ENCODE measurements at places on chromosomes 16 and 17.
A peak's percentile ranks its signal among the peaks of the same experiment; 100 is the strongest.

GRCh38 chr17:77597418-77598240 lies 360.9 kb upstream of the TNRC6C start:
- no peak for DNase-seq

GRCh38 chr17:80126449-80126715 lies 20.5 kb downstream of the EIF4A3 start:
- no peak for DNase-seq

DNA sequence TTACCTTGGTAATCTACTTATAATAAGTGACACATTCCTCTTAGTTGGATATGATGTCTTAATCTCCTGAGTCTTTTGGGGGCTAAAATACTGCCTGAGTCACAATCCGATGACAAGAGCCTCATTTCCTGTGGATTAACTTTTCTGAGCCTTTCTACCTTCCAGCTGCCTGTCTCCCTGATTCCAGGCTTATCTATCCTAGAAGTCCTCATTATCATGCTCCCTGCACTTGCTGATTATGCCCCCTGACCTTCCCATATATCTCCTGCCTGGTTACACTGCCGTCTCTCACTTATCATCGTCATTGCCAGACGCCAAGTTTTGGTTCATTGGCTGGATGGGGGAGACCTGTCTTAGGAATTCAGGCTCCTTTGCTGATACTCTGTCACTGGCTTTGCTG lies 727.4 kb upstream of the CA10 start:
- no peak for DNase-seq

GRCh38 chr17:36849871-36850348 lies 87.4 kb upstream of the LHX1 start:
- peak; percentile 33 for DNase-seq

GRCh38 chr16:81814751-81815428 lies 35.8 kb downstream of the PLCG2 start:
- DNase-seq, result no peak

GRCh38 chr17:63178530-63178929 lies 212.5 kb downstream of the TANC2 start:
- peak; percentile 24 for DNase-seq

DNA sequence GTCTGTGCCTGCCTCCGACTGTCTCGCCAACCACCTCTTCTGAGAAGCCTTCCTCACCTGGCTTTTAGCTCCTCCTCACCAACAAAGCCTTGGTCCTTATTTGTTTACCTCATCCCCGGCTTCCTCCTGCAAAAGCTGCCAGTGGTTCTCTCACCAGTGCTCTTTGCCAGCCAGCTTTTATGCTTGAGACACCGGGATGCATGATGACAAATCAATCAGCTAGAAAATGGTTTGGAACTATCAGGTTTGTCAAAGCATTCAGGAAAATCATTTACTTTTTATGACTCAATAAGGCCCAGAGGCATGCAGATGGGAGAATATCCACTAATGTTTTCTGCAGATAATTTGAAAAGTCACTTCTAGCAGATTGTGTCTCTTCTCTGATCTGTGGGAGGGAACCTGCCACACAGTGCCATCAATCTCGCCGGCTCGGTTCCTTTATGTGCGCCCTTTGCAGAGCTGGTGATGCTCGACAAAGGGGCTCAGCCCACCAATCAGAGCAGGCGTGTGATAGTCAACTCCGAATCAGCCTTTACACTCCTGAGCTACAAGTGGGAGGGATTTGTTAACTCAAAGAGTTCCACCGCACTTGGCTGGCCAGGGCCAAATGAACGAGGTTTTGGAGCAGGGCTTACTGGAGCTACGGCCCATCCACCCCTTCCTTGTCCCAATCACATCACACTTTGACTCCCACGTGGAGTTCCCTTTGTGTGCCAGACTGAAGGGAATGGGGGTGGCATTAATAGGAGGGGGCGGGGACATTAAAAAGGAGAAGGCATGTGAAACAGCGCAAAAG lies 85.8 kb downstream of the MRC2 start:
- no peak for DNase-seq

GRCh38 chr17:45171338-45172231 lies 9.9 kb downstream of the HEXIM2 start:
- DNase-seq, result no peak

GRCh38 chr17:68734931-68735330 lies 133.8 kb upstream of the FAM20A start:
- no peak for DNase-seq

DNA sequence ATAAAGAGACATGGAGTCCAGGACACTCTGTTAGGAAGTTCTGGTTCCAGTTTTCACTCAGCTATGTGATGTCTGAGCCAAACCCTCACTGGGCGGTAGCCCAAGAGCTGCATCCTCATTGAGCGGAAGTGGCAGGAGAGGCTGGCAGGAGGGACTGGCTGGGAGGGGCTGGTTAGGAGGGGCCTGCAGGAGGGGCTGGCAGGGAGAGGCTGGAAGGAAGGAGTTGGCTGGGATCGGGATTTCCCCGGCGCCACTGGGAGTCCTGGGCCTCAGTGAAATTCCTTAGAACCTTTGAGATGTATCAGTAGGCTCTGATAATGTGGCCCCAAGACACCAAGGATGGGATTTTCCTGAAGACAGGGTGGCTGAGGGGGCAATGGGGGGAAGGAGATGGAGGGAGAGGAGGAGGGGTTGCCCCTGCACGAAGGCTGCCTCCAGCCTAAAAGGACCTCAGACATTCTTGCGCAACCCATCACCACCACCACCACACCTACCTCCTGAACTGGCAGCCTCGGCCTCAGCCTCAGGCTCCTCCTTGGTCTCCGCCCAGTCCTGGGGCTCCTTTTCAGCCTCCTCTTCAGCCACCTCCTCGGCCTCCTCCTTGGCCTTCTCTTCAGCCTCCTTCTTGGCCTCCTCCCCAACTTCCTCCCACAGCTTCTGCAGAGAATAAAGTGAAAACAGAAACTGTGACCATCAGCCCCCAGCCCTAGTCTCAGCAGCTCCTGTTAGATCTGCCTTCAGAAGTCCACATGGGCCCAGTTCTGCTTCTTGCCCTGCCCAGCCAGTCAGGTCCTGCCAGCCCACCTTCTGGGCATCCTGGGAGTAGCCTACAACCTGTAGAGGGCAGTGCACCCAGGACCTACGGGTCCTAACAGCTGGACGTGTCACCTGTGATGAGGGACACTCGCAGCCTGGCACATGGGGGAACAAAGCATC lies 31.7 kb downstream of the CNGB1 start:
- peak; percentile 58 for DNase-seq

DNA sequence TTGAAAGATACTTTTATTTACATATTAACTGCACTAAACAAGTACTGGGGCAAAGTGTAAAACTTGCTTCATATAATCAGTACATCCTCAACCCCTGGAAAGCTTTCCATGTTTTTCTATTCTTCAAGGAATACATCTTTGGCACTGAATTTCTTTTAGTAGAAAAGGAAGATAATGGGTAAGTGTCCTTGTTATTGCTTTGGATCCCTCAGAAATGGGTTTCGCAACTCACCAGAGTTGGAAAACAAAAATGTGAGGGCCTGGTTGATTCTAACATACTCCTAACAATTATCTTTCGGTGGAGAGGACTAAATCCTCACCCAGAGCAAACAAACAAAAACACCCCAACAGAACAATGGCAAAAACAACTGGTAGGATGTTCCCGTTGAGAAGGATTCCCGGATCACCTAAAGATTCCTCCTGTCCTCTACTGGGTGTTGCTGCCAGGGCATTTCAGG lies 120.4 kb downstream of the PARN start:
- DNase-seq, result no peak

- DNase-seq, result no peak
These were observed 84.8 kb upstream of the TNRC6C start for GRCh38 chr17:77873500-77874302.

- no peak for DNase-seq
These were observed 9.5 kb downstream of the NLRC5 start for GRCh38 chr16:56998861-56999260.

DNA sequence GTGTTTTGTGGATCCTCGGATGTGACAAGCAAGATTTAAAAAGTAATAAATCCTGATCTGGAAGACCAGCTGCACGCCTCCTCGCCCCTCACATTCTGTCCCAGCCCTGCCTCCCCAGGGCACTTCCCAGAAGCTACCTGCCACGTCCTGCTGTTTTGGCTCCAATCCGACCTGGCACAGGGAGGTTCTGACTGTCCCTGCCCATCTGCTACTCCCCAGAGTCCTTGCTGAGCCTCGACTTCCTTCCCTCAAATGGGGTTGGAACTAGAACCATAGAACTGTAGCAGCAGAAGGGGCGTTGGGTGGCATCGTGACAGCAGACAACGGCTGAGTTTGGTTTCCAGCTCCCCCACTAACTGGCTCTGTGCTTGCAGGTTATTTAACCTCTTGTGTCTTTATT lies 71.7 kb downstream of the RPH3AL start:
- DNase-seq, result no peak

DNA sequence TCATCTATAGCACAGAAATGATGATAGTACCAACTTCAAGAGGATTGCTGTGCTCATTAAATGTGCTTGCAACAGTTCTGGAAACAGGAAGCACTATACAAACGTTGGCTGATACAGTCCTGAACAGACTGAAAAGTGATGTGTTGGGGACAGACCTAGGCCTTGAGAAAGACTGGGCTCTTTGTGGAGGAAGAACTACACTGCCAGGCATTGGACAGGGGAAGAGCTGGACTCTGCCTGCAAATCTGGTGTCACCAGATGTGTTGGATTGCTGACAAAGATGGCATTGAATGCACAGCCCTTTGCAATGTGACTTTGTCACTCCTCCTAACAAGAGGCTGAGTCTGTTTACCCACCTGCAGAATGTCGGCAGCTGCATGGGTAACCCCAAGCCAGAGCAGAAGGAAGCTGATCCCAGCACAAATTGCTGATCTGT lies 12.4 kb upstream of the ST6GALNAC2 start:
- DNase-seq, result no peak

DNA sequence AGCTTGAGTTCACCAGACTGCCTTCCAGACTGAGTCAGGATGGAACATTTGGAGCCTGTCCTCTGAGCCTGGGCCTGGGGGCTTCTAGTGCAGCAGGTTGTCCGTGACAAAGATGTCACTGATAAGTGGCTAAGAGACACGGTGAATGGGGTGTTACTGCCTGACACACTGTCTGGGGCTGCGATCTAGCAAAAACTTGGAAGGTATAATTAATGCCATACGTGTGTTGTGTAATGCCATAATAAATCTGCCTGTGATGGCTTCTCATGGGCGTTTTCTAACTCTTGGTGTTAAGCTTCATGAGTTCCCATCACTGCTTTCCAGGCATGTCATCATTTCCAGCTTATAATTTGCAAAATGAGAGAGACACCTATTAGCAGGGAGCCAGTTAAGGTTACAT lies 215.4 kb downstream of the UTP18 start:
- no peak for DNase-seq

- no peak for DNase-seq
These were observed 4.4 kb downstream of the DHRS7B start for GRCh38 chr17:21131137-21131536.

GRCh38 chr17:29046473-29046839 lies 3.5 kb downstream of the PIPOX start:
- DNase-seq, result no peak

Data from AG08396 (cell line).